Left forelimb (tissue), 1 donor: ENCODE measurements at places on chromosomes 4 and X.

GRCh38 chr4:123218981-123219380 lies 177.6 kb upstream of the SPRY1 start:
- no peak for DNase-seq

GRCh38 chr4:160877087-160877790 lies 1286.6 kb downstream of the FSTL5 start:
- DNase-seq = no peak

GRCh38 chrX:71256051-71256450 lies 2.1 kb upstream of the ZMYM3 start:
- no peak for DNase-seq

DNA sequence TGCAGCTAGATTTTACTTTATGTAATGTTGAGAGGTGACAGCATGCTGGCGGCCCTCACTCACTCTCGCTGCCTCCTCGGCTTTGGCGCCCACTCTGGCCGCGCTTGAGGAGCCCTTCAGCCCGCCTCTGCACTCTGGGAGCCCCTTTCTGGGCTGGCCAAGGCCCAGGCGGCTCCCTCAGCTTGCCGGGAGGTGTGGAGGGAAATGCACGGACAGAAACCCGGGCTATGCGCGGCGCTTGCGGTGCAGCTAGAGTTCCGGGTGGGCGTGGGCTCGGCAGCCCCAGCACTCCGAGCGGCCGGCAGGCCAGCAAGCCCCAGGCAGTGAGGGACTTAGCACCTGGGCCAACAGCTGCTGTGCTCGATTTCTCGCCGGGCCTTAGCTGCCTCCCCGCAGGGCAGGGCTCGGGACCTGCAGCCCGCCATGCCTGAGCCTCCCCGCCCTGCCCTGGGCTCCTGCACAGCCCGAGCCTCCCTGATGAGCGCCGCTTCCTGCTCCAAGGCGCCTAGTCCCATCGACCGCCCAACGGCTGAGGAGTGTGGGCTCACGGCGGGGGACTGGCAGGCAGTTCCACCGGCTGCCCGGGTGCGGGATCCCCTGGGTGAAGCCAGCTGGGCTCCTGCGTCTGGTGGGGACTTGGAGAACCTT lies 128.7 kb downstream of the GASK1B start:
- DNase-seq = no peak

DNA sequence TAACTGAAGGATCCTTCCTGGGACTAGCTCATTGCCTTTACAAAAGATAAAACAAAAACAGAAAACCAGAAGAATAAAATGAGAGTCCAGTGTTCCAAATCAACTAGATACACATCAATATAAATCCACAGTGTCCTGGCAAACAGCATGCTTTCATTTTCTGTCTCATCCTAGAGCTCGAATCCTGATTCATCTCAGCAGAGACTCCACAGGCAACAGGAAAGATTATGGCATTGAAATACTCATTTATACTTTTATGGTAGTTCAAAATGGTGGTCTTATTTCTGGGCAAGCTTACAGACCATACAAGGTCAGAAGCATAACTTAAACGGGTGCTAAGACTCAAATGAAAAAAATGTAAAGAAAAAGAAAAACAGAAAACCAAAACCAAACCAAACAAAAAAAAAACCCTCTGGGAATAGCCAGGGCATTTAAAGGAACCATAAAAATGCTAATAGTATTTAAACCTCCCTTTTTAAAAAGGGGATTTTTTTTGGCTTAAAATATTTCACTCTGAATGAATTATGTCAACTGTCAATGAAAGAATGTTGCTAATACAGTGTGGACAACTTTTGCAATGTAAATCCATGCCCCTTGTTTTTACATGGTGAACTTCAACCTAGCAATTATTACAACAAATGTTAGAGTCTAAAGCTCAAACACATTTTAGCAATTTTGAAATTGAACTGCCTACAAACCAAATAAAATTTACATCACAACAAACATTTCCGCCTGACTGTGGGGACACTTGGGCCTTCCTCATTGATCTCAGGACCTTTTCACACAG lies 57.9 kb downstream of the GPR101 start:
- DNase-seq = no peak
